ENCODE measurements at places on chromosomes 7 and 10.

DNA sequence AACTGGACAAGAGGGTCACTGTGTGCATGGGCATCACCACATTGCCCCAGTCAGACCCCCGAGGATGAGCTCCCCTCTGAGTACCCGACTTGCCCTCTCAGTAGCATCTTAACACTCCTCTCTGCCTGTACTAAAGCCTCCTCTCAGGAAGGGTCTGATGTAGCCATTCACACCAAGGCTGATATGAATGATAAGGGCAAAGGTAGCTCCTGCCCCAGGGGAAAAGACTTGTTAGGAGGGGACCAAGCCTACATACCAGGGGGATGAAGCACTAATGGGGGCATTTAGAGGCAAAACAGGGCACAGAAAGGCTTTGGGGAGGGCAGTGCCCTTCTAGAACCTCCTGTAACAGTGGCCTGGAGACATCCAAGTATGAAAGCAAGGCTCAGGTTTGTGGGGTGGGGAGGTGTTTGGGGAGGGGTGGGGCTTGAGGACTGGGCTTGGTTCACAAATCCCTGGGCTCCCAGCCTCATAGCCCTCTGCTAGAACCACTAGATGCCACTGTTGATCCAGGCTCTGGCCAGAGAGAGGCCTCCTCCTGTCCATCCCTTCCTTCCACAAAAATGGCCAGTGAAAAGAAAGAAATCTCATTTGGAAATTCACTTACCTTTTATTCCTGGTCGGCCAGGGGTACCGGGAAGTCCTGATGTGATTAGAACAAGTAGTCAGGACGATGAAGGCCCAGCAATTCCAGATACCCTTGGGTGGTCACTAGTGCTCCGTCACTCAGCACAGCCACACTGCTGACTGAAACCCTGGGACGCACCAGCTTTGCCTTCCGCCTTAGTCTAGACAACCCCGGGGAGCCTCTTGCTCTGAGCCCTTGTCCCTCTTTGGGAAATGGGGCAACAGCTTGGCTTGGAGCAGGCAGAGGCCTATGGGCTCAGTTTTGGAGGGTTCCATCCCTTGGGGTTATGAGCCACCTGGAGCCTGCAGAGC lies 40.3 kb downstream of the COL17A1 start:
- peak; percentile 66 for DNase-seq

DNA sequence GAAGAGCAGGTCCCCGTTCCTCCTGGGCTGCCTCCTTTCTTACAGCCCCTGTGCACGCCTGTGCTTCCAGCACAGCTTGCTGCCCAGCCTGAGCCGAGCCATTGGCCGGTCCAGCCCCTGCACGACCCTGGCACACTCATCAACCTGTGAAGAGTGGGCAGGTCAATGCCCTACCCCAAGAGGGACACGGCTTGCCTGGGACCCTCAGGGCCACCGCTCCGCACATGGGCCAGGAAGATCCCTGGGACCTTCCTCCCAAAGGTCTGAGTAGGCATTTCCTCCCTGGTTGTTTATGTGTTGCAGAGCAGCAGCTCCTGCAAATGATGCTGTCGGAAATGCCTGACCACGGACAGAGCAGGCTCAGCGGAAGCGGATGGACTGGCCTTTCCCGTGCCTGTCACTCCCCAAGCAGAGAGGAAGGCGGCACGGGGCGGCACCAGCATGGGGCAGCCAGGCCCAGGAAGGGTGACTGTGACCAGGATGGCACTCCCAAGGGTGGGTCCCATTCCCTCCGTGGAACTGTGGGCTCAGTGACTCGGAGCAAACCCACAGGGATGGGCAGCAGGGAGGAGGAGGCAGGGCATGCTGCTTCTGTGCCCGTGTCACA lies 252.5 kb downstream of the TNS3 start:
- no peak for DNase-seq

DNA sequence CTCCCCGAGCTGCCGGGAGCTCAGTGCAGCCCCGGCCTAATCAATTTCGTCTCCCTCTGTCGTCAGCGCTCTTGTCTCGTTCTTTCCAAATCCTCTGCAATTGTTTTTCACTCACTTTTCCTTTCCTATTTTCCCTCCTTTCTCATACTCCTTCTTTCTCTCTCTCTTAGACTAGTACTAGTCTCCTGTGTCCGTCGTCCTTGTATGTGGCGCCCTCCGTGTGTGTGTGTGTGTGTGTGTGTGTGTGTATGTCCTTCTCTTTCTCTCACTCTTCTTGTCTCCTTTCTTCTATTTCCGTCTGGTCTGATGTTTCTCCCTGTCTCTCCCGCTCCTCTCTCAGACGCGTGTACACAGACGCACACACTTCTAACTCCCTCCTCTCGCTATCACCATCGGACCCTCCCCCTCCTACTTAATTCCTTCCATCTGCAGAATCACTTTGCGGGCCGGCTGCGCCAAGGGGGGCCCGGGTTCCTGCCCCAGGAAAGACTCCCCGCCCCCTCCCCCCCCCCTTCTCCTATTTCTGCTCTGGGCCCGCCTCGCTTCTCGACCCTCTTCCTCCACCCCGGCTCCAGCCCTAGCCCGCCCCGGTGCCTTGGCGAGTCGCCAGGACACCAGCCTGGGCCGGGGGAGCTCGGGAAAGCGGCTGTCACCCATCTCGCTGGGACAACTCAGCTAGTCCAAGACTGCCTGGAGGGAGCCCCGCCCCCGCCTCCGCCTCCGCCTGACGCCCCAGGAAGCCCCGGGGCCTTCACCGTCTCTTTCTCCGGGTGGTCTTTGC lies 743 bp upstream of the ZCCHC24 start:
- DNase-seq, result peak; percentile 68

GRCh38 chr7:141411133-141411532 lies 140.1 kb upstream of the AGK start:
- DNase-seq, result no peak

GRCh38 chr7:12531784-12532183 lies 38.7 kb upstream of the SCIN start:
- no peak for DNase-seq

DNA sequence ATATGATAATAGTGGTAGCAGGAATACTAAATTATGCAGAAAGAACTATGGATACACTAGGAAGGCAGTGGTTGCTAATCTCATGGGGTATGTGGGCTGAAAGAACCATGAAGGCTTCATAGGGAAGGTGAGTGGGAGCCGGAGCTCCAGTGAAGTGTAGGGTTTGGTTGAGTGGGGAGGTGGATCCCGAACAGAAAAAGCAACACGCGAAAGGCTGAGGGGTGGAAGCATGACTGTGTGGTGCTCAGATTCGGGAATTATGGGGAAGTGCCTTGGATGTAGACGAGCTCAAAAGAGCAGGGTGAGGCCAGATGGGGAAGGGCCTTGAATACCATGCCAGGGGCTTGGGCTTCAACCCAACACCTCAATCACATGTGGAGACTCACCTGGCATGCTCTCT lies 715.1 kb downstream of the TYW1 start:
- no peak for DNase-seq

All from neuronal stem cell (in vitro differentiated cells).